SK-N-SH (cell line): ENCODE measurements at places on chromosomes 2 and 18.

GRCh38 chr2:117603567-117603966 lies 210.9 kb upstream of the DDX18 start:
- no peak for DNase-seq

GRCh38 chr18:21441670-21442069 lies 158.8 kb downstream of the ESCO1 start:
- no peak for DNase-seq

DNA sequence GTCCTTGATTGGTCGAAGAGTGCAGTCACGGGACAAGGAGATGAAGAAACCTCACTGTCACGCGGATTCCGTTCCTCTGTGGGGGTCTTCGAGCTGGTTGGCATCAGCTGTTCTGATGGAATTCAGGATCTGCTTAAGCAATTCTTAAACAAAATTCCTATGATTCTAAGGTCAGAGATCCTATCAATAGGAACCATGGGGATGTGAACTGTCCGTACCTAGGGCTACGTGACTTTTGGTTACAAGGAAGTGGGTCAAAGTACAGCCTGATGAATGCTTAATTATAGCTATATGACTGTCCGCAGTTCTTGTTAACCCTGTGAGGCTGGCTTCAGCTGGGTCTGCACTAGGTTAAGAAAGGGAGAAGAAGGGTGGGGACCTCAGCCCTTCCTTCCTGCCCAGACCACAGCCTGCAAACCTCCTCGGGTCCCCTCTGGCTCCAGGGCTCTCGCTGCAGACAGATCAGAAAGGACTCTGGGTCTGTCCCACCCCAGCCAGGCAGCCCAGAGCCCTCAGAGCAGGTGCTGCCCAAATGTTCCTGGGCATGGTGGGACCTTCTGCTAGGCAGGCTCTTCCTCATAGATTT lies 44.2 kb upstream of the TAF1B start:
- no peak for DNase-seq

- DNase-seq = peak; percentile 49
Observed at GRCh38 chr2:184597571-184597991, 748 bp upstream of the ZNF804A start.

GRCh38 chr2:130872741-130873125 lies 36.0 kb downstream of the ARHGEF4 start:
- no peak for DNase-seq

DNA sequence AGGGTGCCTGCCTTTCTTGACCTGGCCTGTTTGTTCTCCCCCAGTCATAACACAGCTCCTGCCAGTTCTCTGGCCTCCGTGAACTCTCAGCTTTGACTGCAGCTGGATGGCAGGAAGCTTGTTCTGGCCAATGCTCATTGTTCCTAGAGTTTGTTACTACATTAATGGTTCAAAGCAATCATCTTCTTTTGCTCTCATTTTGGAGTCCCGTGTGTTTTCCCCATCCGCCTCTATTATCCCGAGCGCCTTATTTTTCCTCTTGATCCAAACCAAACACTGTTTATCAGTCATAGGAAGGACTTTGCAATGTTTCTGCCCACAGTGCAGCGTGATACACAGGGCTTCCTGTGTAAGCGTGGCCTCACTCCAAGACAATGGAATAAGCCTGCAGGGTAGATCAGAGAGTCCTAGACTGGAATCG lies 184.3 kb upstream of the APCDD1 start:
- DNase-seq = no peak

- no peak for DNase-seq
Observed at GRCh38 chr18:8685141-8685913, 20.0 kb upstream of the MTCL1 start.

GRCh38 chr2:207166039-207166348 lies 246 bp upstream of the KLF7 start:
- peak; percentile 94 for DNase-seq

- no peak for DNase-seq
Observed at GRCh38 chr2:127957240-127957639, 70.6 kb downstream of the SAP130 start.
